Activated CD8-positive, alpha-beta memory T cell treated with anti-CD3 and anti-CD28 coated beads for 36 hours (primary cell): ENCODE measurements at places on chromosomes 6 and 20. TPM values are rescaled to one million over a fixed set of nuclear protein-coding genes. Genes with fewer than 3 reads are reported as not detected.

The CDSN gene
- total RNA-seq = not detected

The SAPCD1 gene
- 8.6 TPM for total RNA-seq

The ENTPD6 gene
- 45.3 TPM for total RNA-seq

The TNF gene
- total RNA-seq = 161 TPM

The PTCRA gene
- not detected for total RNA-seq

The RGS17 gene
- not detected for total RNA-seq

The SERPINB1 gene
- 55.3 TPM for total RNA-seq

The WFDC5 gene
- total RNA-seq = not detected

The RIPPLY2 gene
- not detected for total RNA-seq
